ENCODE measurements at places on chromosomes 7 and 10.

DNA sequence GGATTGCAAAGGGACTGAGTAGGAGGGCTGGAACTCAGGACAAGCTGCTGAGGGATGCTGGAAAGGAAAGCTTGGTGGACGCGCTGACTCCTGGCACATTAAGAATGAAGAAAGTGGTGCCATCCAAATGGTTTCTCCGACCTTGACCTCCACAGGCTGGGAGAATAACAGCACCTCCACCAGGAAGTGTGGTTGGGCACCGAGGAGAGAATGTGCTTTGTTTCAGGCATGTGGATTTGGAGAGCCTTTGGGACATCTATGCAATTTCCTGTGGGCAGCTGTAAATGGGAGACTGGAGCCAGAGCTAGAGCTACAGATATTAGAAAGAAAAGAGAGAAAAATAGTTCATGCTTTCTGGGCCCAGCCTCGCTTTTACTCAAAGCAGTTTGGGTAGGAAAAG lies 29.8 kb upstream of the HABP2 start:
- no peak for DNase-seq

DNA sequence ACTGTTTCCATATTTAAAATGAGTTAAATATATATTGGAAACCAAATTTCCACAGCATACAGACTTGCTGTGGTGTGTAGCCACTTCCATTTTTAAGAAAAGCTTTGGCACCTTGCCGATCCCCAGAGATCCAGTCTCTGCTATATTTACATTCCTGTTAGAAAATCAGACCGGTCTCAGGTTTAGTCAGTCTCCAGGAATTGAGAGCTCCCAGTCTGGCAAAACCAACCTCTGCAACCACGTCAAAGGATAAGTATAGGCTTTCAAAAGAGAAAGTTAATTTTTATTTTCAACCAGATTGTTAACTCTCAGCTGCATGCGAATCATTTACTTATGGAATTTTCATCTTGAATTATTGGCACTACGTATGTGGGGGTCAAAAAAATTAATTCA lies 28.2 kb downstream of the PUS7 start:
- peak; percentile 43 for DNase-seq

DNA sequence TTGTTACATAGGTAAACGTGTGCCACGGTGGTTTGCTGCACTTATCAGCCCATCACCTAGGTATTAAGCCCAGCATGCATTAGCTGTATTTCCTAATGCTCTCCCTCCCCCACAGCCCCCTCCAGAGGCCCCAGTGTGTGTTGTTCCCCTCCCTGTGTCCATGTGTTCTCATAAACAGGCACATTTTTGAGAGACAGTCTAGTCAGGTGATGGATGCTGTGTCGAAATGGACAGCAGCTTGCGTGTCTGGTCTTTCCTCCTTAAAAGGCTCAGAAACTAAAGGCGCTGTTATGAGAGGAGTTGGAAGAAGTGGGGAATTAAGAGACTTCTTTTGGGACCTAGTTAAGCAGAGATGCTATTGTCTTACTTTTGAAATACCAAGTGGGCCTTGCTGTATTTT lies 296.0 kb downstream of the BBS9 start:
- DNase-seq, result no peak

- DNase-seq, result no peak
These were observed 13.3 kb upstream of the GIMAP6 start for GRCh38 chr7:150645259-150646020.

- DNase-seq, result no peak
These were observed 104.3 kb downstream of the CUL2 start for GRCh38 chr10:34985823-34986222.

GRCh38 chr10:4035599-4035945 lies 250.6 kb upstream of the KLF6 start:
- no peak for DNase-seq

- DNase-seq, result no peak
These were observed 62.5 kb upstream of the NAMPT start for GRCh38 chr7:106347229-106347833.

- DNase-seq, result no peak
These were observed 52.0 kb downstream of the THNSL1 start for GRCh38 chr10:25068152-25069058.

- no peak for DNase-seq
These were observed 96.3 kb downstream of the CDK14 start for GRCh38 chr7:90692396-90692795.

- peak; percentile 85 for DNase-seq
These were observed 52.5 kb downstream of the PROSER2 start for GRCh38 chr10:11875494-11876281.

DNA sequence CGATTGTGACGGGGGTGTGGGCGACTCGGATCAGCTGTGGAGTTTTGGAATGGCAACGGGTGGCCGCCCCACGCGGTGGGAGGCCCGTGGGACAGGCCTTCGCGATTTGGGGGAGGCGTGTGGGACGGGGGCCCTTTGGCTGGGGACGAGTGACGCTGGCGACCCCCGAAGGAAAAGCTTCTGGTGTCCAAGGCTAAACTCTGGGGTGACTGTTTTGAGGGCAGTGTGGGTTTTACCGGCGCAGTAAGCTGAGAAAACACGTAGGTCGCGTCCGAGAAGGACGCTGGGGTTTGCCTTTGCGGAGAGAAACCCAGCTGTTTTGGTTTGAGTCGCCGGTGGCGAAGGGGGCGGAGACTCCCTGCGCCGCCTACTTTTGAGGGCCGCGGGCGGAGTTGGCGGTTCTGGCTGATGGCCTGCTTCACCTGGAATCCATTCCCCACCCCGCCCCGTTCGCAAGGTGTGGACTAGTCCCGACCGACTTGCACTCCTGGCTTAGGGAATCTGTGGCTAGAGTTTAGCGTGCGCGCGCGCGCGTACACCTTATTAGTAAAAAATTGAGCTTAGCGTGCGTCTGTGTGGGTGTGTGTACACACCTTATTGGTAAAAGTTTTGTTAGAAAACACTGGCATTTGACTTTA lies 606 bp downstream of the TAX1BP1 start:
- no peak for DNase-seq

DNA sequence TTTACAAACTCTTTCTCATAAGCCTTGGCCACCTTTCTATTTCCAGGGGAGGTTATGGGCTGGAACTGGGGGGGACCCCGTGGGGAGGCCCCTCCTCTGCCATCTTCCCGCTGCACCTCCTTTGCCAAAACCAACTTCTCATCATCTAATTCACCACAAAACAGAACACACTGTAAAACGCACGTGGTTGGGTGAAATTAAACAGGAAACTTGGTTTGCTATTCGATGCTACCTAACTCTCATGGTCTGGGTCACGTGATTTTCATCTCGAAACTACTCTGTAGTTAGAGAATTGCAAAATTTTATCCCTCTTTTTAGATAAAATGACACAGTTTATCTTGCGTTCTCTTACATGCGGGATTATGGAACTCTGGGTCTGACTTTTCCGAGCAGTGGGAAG lies 242.0 kb downstream of the ZMYND11 start:
- no peak for DNase-seq

DNA sequence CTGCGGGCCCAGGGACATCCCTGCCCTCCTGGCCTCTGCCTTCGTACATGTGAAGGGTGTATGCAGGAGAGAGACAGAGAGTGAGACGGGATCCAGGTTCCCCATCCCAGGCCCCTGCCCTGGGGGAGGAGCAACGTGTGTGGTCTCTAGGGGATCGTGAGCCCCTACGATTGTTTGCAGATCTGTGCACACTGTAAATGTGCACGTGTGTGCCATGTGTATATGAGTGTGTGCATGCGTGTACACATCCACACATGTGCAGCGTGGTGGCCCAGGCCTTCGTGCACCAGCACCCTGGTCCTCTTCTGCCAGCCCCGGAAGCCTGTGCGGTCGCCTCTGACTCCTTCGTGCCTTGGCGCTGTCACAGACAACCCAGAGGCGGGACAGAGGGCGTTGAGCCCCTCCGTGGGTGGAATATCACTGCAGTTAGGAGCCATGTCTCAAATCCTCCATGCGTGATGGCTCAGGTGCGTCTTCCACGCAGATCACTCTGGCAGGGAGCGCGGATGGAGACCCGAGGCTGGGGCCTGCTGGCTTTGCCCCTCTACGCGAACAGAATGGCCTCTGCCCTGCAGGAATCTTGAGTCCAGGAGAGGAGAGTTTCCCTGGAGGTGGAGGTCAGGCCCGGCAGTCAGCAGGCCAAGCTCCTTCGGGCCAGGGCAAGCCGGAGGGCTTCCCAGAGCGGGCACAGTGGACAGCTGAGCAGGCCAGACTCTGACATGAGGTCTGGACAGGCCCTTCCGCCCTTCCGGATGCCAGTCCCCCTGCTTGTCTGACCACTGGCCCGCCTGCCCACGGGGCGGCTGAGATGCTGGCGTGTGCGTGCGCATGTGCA lies 97.5 kb downstream of the UNCX start:
- DNase-seq, result no peak

- DNase-seq, result no peak
These were observed 25.0 kb upstream of the SRGN start for GRCh38 chr10:69062901-69063300.

GRCh38 chr7:129644634-129645230 lies 33.2 kb downstream of the NRF1 start:
- no peak for DNase-seq

GRCh38 chr10:62528441-62528840 lies 154.3 kb downstream of the ZNF365 start:
- no peak for DNase-seq

GRCh38 chr10:43130770-43131171 lies 7.5 kb upstream of the CSGALNACT2 start:
- no peak for DNase-seq

GRCh38 chr10:11773761-11774441 lies 31.7 kb downstream of the ECHDC3 start:
- no peak for DNase-seq

- DNase-seq, result no peak
These were observed 115.8 kb upstream of the VSTM2A start for GRCh38 chr7:54426406-54426805.

DNA sequence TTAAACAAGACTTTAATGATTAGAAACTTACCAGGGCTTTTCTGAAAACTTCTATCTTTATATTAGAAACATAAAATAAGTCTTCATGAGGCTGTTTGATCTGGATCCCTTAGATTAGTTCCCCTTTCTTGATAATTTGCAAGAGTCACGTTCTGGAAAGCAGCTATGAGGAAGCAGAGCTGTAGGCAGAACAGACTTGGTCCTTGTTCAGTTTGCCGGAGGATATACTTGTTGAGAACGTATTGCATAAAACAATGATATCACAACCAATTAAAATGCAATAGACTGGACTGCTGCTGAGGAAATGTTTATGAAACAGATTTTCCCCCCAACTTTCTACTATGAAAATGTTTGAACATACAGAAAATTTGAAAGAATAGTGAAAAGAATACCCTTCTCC lies 2.8 kb downstream of the SAMD9L start:
- no peak for DNase-seq

- no peak for DNase-seq
These were observed 25.8 kb upstream of the AKR1C3 start for GRCh38 chr10:5068274-5068984.

- no peak for DNase-seq
These were observed 52.8 kb upstream of the AOAH start for GRCh38 chr7:36777062-36777461.

GRCh38 chr7:110675383-110676103 lies 415.4 kb upstream of the LRRN3 start:
- no peak for DNase-seq

- DNase-seq, result no peak
These were observed 2.0 kb downstream of the JCAD start for GRCh38 chr10:30057421-30057841.

DNA sequence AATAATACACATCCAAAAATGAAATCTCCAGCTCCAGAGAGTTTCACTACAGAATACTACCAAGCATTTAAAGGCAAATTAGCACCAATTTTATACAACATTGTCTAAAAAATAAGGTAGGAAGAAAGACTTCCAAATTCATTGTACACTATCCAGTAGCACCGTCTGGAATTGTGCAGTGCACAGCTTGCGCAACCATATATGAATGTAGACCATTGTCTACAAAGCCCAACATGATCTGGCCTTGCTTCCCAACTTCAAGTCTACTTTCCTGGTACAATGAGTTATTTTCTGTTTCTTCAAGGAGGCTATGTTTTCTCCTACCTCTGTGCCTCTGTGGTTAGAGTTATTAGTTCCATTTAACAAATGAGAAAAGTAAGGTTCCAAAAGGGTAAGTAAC lies 115.4 kb upstream of the FOXK1 start:
- DNase-seq, result no peak

DNA sequence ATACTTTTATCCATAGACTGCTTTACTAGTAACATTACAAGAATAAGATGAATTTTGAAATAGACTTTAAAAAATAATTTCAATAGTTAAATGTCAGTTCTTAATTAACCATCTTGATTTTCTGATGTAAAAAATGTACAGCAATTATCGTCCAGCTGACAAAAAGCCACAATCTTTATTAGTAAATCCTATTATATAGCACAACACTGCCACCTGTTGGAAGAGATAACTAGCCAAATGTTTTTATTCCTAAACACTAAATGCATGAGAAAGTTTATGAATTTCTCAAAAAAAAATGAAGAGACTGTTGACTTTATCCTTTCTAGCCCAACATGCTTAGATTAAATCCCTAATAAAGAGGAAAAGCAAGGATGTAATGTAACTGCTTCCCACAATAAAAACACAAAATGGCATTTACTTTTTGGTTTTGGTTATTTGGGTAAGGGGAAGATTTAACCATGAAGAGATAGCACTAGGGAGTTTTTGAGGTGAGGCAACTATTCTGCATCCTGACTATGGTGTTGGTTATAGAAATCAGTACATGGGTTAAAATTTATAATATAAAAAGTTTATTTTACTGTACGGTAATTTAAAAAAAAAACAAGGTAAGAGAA lies 8.0 kb downstream of the COA1 start:
- DNase-seq, result no peak

DNA sequence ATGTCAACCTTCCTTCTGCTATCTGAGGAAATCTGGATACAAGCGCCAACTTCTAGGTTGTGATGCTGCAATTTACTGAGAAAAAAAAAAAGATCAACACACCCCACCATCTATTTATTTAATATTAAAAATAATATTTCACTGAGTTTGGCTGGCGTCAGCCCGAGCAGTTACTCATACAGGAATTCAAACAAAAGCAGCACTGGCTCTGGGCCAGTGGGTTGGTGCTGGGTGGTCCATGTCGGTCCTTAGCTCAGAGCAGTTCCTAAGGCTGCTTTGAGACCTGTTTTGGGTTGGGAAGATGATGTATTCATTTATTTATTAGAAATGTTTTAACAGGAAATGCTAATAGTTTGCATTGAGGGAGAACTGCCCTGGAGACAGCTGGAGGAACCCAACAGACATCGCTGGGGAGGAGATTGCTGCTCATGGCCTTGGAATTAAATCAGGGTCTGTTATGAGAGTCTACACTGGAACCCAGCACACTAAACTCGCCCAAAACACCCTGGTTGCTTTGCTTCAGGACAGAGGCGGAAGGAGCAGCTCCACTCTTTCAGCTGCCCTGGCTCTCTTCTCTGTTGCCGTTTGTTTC lies 36.3 kb upstream of the GOT1 start:
- no peak for DNase-seq

DNA sequence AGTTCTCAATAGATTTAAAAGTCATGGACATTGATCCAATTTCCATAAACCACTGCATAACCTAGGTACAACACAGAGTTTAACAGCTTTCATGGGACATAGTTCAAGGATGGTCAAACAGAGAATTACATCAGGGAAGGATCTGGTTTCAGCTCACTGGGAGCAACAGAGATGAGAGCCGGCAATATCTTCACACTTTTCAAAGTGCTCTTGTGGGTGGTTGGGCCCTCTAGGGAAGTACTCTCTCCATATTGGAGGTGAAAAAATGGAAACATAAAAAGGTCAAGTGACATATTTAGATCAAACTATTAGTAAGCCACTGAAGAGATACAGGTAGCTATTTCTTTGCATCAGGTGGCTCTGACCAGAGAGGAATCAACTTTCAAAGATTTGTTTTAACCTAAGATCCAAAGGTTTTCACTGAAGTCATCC lies 61.8 kb upstream of the LRRN3 start:
- no peak for DNase-seq

GRCh38 chr10:6197321-6197720 lies 5.4 kb upstream of the PFKFB3 start:
- DNase-seq, result no peak

Measured in BJ (cell line).